Karpas-422 (cell line): ENCODE measurements at places on chromosomes 11 and 22. TPM values are rescaled to one million over a fixed set of nuclear protein-coding genes. Genes with fewer than 3 reads are reported as not detected.

DNA sequence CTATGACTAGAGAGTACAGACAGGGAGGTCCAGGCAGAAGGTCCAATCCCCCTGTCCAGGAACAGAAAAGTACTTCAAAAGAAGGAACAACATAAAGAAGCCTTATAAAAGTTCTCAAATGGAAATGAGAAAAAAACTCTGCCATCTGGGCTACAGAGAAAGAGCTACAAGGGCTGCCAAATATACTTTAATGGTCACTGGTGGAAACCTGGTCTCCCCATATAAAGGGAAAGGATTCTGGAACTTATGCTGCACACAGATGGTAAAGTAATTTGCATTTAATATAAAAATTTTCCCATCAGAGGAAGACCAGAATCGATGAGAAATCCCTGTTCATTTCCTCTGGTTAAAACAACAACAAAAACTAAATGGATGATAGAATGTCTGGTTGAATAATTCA, 119.4 kb upstream of the MTMR2 start:
- no peak for DNase-seq

DNA sequence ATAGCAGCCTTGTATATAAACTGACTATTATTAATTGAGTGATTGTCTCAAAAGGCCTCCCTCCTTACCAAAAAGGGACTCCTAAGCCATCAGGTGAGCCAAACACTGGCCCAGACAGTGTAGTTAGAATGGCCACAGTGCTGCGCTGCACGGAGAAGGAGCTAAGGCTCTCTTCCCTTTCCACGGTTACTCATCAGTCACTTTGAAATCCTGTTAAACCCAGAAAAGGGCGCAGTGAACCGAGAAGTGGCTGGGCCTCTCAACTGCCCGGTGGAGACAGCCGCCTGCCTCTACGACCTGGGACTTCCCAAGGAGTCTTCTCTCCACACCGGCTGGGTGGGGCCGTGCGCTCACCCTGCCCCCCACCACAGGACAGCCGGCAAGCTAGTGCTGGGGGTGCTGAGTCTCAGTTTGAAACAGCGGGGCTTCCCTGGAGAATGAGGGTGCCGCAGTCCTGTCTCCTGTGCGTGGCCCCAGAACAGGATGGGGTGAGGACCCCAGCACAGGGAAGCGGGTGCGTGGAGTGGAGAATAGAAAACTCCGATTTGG, 1.3 kb downstream of the MYH9 start:
- DNase-seq, result peak; percentile 64

DNA sequence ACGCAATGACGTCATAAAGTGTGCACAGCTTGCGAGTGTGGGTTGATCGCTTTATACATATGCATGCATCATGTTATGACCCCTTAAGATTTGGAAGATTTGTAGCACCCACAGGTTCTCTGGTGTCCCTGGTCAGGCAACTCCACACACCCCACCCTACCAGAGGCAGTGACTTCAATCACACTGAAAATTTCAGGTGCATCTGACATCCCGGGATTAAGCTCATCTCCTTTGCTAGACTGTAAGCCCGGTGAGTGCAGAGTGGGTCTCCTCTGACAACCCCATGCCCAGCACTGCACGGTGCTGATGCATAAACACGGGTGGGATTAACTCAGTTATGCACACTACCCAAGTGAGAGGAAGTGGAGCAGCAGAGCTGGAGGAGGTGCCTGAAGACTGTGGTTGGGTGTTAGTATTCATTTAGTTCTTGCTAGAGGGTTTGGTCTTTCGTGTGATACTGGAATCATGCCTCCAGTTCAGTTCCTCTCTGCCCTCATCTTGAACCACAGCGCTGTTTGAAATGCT, 6.5 kb downstream of the ARSA start:
- peak; percentile 83 for DNase-seq

GRCh38 chr11:15034687-15035267, 38.6 kb upstream of the CALCB start:
- no peak for DNase-seq

GRCh38 chr11:122275508-122275907, 159.5 kb upstream of the BLID start:
- DNase-seq, result no peak

DNA sequence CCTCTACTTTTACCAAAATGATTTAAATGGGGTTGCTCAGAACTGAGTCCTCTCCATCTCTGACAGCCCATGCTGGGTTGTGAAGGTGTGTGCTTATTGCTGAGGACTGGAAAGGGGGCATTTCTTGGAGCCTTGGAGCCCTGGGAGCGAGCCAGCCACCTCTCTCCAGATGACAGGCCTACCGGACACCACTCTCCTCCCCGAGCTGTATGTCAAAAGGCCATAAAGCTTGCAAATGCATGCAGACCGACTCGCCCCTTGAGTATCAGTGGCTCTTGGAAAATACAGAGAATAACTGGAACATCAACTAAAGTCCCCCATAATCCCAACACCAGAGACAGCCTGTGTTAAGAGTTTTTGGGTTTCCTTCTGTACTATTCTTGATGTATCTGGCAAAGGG, 67.9 kb upstream of the PITPNB start:
- no peak for DNase-seq

DNA sequence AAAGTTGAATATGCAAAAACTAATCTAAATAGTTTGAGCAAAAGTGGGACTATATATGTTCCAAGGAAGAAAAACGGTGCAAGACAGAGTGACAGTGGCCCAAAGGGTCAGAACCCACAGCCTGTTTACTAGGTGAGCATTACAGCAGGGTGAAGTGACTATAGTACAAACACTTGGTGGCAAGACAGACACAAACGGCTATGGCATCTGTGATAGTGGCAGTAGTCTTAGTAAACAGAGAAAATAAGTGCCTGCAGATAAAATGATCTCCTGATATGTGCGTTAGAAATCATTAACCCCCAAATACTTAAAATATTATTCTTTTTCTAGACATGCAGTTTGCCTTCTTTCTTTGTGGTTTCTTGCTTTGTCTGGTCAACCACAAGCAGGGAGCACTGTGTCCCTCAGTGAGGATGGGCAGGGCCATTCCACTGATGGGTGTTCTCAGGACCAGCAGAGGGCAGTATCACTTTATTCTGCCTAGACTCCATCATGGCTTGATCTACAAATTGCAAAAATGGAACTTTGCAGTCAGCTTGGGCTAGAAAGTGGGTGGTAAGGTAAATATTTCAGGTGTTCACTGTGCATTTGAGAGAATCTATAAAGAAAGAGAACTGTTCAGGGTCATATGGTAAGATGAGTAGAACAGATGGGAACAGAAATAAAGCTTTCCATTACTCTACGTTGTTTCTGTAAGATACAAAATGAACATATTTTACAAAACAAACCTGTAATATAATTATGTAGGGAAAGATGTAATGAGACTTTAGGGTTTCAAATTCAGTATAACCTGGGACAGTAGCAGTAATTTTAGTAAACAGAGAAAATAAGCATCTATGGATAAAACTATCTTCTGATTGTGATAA, 198.2 kb downstream of the SWAP70 start:
- peak; percentile 85 for DNase-seq

GRCh38 chr11:78181185-78181584, 7.2 kb downstream of the KCTD21 start:
- DNase-seq, result no peak

DNA sequence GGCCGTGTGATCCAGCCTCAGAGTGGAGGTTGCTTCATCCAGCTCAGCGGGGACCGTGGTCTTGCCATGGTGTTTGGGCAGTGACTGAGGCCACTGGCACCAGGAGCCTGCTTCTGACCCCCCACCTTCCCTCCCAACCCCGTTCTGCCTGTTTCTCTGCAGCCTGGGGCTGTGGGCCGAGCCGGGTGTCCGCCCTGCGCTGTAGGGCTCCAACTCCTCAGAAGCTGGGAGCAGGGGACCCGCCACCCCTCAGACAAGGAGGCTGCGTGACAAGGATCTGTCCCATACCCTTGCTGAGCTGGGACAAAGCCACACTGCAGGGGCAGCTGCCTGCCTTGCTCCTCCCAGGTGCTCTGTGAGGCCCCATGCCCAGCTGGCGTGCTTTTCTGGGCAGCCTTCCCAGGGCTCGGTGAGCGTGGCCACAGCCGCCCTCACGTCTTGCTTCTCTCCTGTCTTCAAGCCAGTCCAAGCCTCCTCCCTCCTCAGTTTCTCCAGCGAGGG, 11.7 kb upstream of the ARFGAP3 start:
- no peak for DNase-seq

DNA sequence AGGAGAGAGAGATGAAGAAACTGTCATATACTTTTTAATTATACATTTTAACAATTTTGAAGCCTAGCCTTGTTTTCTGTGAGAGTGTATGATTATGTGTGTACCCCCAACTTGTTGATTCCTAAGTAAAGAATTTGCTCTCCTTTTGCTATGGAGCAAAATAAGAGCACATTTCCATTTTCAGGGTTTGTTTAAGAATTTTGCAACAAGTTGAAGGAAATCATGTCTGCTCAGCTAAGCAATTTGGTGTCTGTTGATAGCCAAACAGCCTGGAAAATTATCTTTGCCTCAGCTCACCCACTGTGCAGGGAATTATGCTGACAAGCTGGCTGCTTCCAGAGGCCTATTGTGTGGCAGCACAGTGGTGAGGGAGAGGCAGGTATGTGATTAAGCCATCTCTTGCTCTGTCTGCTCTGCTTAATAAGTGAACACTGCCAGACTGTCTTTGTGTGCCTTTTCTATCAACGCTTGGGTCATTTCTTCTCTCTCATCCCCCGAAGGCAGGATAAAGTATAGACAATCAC, 135.1 kb upstream of the TTC12 start:
- no peak for DNase-seq

GRCh38 chr11:60334005-60334620, 7.1 kb downstream of the MS4A6E start:
- DNase-seq, result peak; percentile 91

DNA sequence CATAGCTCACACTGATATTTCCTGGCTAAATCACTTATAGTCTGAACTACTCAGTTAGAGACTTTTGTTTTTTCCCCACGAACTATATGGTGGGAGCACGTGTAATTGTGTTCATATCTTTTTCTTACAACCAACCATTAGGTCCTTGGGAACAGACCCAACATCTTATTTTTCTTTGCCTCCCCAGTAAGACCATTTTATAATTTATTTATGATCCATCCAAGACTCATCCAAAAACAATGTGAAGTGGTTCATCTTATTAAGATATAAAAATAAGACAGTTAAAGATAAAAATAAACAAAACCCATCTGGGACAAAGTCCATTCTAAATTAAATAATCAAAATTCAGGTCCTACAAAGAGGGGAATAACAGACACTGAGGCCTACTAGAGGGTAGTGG, 90.8 kb downstream of the FAM168A start:
- DNase-seq, result no peak

DNA sequence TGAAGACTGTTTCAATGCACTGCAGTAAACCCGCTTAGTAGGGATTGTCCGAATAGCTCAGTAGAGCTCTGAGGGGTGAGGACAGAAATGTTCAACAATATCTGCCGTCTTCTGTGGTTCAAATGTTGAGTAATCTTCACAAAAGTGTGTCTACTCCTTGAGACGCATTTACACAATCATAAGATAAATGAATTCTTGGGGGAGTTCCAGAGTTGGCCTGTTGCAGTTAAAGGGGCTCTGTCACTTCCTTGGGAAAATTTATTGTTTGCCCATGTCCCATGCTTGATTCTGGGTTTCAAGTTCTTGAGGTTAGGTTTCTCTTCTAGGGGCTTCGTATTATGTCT, 614 bp downstream of the ANO3 start:
- DNase-seq, result no peak

GRCh38 chr11:27161071-27161470, 120.5 kb downstream of the BBOX1 start:
- DNase-seq, result no peak

GRCh38 chr22:47124451-47124881, 362.0 kb downstream of the TBC1D22A start:
- no peak for DNase-seq

Gene BDNF
- total RNA-seq, result 0.04 TPM in 1 of 2 replicates, not detected in the other

Gene SHISA8
- 3.2 and 6.5 TPM in 2 replicates for total RNA-seq

Gene ADAMTS8
- not detected in 2 replicates for total RNA-seq
